Kidney (tissue), 22 donors: ENCODE measurements at places on chromosomes 7 and 10. TPM values are rescaled to one million over a fixed set of nuclear protein-coding genes. Genes with fewer than 3 reads are reported as not detected.

GRCh38 chr7:120402801-120403200, 129.8 kb downstream of the KCND2 start:
- DNase-seq = no peak

DNA sequence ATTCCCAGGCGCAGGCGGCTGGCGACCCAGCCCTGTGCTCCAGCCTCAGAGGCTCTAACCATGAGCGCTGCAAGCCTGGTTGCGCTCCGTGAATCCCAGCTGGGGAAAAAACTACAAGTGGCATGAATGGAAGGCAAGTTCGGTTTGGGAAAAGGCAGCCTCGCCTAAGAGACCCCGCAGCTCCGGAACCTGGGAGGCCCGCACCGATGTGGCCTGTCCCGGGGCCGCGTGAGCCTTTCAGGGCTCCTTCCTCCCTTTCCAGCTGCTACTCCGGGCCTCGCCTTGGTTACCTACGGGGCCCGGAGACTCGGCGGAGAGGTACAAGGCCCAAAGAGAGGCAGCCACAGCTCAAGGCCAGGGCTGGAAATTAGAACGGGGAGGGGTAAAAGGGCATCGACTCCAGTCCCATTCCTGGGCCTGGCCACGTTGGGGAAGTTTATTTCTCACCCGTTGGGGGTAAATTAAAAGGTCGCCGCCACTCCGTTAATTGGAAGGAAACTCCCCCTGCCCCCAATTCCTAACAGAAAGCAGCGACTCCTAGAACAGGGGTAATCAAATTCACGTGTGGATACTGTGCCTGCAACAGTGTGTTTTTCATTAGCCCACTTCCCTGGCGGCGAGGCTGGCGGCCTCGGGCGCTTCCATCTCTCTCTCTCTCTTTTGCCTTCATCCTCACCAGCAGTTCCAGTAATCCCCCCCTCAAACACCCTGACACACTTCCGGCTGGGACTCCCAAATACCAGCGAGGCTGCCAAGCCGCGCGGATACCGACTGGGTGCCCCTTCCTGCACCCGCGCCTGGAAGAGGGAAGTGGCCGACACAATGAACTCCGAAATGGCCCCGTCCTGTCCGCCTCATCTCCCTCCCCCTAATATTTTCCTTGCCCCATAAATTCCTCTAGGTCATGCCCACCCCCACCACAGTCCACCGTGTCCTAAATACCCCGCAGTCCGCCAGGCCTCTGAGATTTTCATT, 1.5 kb upstream of the HOXA9 start:
- DNase-seq = no peak

GRCh38 chr7:116259871-116260440, 49.6 kb downstream of the TES start:
- no peak for DNase-seq

GRCh38 chr10:35459449-35459847, 123.1 kb downstream of the CCNY start:
- DNase-seq = no peak

- DNase-seq = no peak
Measured at GRCh38 chr10:3976718-3977117, 191.7 kb upstream of the KLF6 start.

- no peak for DNase-seq
Measured at GRCh38 chr7:121714559-121715303, 158.2 kb upstream of the PTPRZ1 start.

GRCh38 chr7:28808796-28809533, 149.2 kb downstream of the TRIL start:
- no peak for DNase-seq

- no peak for DNase-seq
Measured at GRCh38 chr7:65434307-65434706, 60.7 kb downstream of the ZNF92 start.

DNA sequence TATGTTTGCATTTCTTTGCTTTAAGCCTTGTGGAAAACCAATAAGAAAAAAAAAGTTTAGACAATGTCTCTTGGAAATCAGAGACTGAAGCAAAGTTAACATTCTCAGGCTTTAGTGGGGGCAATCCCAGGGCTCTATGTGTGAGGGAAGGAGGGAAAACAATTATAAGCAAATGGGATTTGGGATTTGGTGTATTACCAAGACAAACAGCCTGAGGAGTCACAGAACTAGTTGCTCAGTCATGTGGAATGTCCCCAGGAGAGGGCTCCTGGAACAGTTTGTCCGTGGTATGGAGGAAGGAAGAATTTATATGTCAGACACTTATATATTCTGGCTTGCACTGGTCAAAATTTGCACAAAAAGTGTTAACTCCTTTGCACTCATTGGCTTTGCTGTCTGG, 562.9 kb upstream of the TPK1 start:
- peak; percentile 7 for DNase-seq

SPRN gene
- polyA plus RNA-seq = not detected

DNA sequence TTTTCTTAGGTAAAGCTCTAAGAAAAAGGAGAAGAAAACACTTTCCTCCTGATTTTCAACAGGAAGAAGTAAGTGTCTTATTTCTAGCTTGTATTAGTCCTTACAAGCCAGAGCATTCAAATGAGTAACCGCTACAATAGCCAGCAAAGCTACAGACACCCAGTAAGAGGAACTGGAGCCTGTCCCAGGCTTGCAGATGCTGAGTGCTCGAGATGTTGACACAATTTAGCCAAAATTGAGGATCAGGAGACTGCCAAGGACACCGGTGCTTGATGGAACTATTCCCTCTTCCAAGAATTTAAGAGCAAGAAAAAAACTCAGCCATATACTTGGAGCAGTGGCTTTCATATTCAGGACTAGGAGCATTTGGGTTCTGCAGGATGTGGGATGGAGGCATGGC, 149.3 kb upstream of the DPP6 start:
- no peak for DNase-seq

CHST3 gene
- 9.1 TPM for polyA plus RNA-seq

DNA sequence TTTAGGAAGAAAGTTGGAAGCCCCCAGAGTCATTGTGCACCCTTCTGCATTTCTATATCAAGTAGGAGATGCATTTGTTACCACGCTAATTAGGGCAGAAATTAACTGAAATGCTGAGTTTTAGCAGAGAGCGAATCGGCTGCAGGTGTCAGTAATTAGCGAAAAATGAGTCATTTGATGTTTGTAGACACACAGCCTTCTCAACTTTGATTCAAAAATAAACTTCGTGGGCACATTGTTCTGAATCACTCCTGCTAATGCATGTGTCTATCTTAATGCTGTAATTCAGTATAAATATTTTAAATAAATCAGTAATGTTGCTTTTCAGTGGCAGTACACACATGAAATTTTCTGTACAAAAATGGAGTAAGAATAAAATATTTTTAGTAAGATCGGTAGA, 109.5 kb upstream of the CARD11 start:
- no peak for DNase-seq

DNA sequence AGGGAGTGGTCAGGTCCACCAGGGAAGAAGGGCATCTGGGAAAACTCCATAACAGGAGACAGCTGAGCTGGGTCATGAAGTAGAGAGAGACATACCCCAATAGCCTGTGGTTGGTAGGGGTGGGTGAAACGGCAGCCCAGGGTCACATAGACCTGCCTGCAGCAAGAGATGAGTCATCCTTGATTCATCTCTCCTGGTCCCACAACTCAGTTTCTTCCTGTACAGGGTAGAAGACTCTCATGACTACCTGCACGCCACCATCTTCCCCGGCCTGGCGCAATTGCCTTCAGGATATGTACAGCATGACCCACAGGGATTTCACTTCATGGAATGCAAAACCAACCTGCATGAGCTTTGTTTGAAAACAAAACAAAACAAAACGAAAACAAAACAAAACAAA, 45.1 kb upstream of the ADAM12 start:
- no peak for DNase-seq

DNA sequence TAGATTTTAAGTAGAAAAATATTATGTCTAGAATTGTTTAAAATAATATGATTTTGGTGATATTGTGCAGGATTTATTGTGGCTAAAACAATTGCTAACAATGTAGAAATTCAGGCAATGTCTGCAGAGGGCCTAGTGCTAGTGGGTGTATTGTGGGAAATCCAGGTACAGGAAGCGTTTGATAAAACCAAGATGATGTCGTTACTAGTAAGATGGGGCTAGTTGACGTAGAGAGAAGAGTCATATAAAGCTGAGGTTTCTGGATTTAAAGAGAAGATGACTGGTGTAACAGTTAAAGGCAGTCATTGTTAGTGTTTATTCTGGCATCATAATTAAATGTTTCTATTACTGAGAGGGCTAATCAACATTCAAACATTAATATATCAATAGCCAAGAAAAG, 43.5 kb downstream of the ADK start:
- no peak for DNase-seq
